Subcutaneous preadipocyte (primary cell): ENCODE measurements at places on chromosomes 12 and 14. TPM values are rescaled to one million over a fixed set of nuclear protein-coding genes. Genes with fewer than 3 reads are reported as not detected.

Gene PSMA6
- 169 and 200 TPM in 2 replicates for total RNA-seq

Gene SIRT4
- 0.59 and 0.73 TPM in 2 replicates for total RNA-seq

Gene IKBIP
- 54.0 and 55.5 TPM in 2 replicates for total RNA-seq

Gene RDH5
- total RNA-seq: 59.2 and 70.6 TPM in 2 replicates

Gene FBXL14
- 8.8 and 14.1 TPM in 2 replicates for total RNA-seq

Gene DIO3
- total RNA-seq: not detected in 2 replicates

Gene DACT1
- 0.73 and 2.2 TPM in 2 replicates for total RNA-seq

Gene KRT6C
- total RNA-seq: not detected in 2 replicates

Gene SYNDIG1L
- total RNA-seq: not detected in 2 replicates

Gene CATSPERB
- total RNA-seq: under 0.01 TPM in 1 of 2 replicates, not detected in the other

Gene CLEC6A
- not detected in 2 replicates for total RNA-seq
